ENCODE measurements at places on chromosomes 2 and 18. TPM values are rescaled to one million over a fixed set of nuclear protein-coding genes. Genes with fewer than 3 reads are reported as not detected.

The CDCA7 gene
- total RNA-seq: 13.0 TPM

The APOB gene
- total RNA-seq: 15.9 TPM

The AMER3 gene
- total RNA-seq: 0.18 TPM

The TMEM198 gene
- not detected for total RNA-seq

The UNC50 gene
- total RNA-seq: 33.0 TPM

The CRYGC gene
- not detected for total RNA-seq

The GKN2 gene
- total RNA-seq: 0.36 TPM

The SERPINB3 gene
- not detected for total RNA-seq

The HADHB gene
- 101 TPM for total RNA-seq

The MSH2 gene
- total RNA-seq: 56.5 TPM

The EIF2AK2 gene
- total RNA-seq: 32.9 TPM

The HOXD13 gene
- total RNA-seq: not detected

The ZNF532 gene
- total RNA-seq: 178 TPM
